ENCODE measurements at places on chromosomes 5 and 9.

DNA sequence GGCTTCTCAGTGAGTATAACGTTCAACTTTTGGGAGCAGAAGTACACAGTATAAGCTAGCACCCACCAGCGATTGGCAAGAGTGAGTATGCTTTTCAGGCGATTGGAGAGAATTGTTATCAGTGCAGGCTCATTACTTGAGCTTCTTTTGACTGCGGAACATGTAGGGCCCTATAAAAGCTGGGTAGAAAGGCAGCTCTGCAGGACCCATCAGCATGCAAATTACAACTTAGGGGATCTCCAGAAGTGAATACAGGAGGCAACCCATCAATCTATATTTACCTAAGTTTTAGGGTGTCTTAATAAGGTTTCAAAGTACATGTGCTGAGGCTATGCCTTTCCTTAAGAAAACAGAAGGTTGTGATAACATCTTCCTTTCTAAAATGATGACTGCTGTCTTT is 225.0 kb downstream of the MLLT3 start:
- no peak for DNase-seq

DNA sequence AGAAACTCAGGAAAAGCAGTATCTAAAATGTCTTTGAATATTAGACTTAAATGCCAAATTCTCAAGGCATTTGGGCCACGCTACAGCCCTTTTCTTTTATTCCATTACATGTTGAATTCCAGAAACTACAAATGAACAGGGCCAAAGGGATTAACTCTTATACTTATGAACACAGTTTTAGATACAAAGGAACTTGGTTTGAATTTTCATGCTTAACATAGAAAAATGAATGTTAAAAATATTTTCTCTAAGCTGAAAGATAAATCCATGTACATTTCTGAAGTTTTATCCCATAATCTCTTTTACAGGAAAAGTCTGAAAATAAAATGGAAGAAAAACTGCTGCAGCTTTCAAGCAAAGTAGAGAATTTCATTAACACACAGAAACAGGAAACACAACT is 56.8 kb downstream of the FAM81B start:
- DNase-seq = no peak

GRCh38 chr9:108108852-108109448 is 619.4 kb upstream of the KLF4 start:
- DNase-seq = no peak

DNA sequence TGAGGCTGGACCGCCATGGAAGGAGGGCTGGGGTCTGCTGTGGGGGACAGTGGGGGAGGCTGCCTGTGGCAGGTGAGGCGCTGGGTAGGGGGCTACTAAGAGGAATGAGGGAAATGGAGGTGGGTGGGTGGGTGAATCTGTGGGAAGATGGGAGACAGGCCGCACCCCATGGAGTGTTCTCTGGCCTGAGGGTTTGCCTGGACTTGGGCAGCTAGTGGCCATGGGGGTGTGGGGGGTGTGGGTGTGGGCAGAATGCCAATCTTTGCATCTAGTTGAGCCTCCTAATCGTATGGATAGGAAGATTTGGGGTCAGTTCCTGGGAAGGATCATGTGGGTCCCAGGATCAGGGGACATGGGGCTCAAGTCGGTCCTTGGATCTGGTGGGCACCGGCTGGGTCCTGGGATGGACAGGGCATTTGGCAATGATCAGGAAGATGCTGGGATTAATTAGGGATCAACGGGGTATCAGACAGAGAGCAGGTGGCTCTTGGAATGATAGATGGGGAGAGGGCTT is 518 bp downstream of the ZDHHC12 start:
- peak; percentile 17 for DNase-seq

GRCh38 chr9:79565245-79565644 is 6.5 kb upstream of the TLE4 start:
- no peak for DNase-seq

- no peak for DNase-seq
These were observed 36.7 kb downstream of the DMGDH start for GRCh38 chr5:79032782-79033181.

- no peak for DNase-seq
These were observed 58.9 kb upstream of the RXRA start for GRCh38 chr9:134267305-134267880.

DNA sequence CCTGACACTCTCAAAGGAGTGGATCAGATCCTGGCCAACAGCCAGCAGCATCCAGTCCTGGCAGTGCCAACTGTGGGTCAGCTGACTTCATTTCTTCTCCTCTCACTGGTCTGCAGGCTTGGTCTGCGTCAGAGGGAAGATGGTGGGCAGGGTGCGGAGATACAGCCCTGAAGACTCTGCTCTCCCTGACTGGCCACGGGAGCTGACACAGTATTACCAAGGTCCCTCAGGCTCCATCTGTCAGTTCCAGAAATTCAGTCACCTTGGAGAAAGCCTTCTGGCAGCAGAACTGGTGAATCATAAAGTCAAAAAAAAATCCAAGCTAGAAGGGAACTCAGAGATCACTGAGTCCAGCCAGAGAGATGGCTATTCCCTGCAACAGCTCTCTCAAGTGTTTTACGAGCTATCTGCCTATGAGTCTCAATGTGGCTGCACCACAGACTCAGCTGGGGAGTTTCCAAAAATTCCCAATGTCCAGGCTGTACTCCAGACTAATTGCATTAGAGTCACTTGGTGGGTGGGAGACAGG is 27.9 kb downstream of the C1QTNF2 start:
- no peak for DNase-seq

GRCh38 chr5:172973127-172973916 is 10.2 kb upstream of the ATP6V0E1 start:
- no peak for DNase-seq

DNA sequence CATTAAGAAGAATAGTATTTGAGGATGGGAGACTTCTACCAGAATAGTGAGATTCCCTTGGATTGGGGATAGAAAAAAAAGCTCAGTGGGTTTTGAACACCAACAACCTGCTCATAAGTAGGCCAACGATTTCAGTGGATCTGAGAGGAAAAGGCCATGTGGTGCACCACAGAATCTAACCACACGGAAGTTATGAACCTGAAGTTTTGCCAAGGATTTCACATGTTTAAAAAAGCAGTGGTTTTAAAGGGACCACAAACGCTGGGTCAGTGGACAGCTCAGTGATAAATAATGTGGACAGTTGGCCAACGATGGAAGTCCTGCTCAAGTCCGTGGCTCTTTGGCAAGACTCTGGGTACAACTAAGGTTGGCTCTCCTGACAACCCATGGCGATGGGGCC is 107.2 kb upstream of the TXNDC8 start:
- DNase-seq = no peak

- peak; percentile 38 for DNase-seq
These were observed 281.9 kb downstream of the NSG2 start for GRCh38 chr5:174327317-174327864.

GRCh38 chr5:43420241-43420640 is 8.1 kb upstream of the CCL28 start:
- no peak for DNase-seq

DNA sequence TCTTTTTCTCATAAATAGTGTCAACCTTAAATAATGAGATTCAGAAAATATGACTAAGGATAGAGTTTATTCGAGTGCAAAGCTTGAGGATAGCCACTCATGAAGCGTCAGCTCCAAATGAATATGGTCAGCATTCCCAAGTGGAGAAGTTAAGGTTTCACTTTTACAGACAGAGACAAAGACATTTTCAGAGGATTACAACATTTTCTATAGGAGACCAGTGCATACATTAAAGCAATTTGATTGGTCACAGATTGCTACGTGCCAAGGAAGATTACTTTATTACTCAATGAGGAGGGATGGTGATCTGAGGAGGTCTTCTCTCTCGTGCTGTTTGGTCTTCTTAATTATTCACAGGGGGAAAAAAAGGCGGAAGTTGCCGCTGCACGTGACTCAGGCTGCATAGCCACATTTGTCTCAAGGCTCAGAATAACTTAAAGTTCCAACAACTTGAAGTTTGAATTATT is 60.1 kb upstream of the SPATA31C2 start:
- DNase-seq = no peak

DNA sequence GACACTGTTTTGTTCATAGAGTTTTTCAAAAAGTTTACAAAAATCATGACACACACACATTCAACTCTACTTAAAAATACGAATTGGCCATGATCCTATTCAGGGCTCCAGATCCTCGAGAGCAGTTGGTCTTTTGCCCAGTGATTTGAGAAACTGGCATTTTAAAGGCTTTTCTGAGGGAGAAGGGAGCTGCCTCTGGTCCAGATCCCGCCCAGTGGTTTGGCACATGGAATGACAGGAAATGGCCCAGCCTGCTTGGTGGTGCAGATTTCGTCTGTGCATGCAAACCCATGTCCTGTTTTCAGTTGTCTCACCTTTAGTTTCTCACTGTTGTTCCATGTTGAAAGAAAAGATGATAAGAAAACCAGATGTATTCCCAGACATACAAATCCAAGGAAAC is 3.6 kb downstream of the CAMK4 start:
- DNase-seq = peak; percentile 75

- DNase-seq = no peak
These were observed 59.5 kb upstream of the UBAC1 start for GRCh38 chr9:136020671-136021070.

- no peak for DNase-seq
These were observed 117.9 kb upstream of the SPATA31C2 start for GRCh38 chr9:88256216-88256615.

DNA sequence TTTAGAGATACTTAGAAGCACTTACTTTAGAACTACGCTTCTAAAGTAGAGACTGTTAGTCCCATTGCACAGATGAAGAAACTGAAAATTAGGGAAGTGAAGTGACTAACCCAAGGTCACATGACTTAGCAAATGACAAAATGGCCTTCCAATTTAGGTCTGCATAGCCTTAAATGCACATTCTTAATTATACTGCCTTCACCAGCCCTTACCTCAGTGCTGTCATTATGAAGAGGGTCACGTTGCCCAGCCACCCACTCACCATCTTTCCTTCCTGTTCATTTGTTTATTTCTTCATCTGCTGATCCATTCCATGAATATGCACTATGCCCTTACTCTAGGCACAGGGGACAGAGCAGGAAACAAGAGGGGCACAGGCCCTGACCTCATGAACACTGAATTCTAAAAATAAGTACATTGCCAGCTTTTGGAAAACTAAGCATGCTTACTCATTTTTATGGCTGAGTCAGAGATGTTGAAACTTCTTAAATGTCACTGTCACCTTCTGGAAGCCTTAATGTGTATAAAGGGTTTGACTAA is 8.6 kb downstream of the HAVCR2 start:
- DNase-seq = no peak

DNA sequence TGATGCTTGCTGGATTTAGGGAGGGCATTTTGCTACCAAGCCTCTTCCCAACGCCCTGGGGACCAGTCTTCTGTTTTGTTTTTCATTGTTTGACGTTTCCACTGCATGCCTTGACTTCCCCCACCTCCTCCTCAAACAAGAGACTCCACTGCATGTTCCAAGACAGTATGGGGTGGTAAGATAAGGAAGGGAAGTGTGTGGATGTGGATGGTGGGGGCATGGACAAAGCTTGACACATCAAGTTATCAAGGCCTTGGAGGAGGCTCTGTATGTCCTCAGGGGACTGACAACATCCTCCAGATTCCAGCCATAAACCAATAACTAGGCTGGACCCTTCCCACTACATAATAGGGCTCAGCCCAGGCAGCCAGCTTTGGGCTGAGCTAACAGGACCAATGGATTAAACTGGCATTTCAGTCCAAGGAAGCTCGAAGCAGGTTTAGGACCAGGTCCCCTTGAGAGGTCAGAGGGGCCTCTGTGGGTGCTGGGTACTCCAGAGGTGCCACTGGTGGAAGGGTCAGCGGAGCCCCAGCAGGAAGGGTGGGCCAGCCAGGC is 23.0 kb downstream of the PCDHGC5 start:
- no peak for DNase-seq

DNA sequence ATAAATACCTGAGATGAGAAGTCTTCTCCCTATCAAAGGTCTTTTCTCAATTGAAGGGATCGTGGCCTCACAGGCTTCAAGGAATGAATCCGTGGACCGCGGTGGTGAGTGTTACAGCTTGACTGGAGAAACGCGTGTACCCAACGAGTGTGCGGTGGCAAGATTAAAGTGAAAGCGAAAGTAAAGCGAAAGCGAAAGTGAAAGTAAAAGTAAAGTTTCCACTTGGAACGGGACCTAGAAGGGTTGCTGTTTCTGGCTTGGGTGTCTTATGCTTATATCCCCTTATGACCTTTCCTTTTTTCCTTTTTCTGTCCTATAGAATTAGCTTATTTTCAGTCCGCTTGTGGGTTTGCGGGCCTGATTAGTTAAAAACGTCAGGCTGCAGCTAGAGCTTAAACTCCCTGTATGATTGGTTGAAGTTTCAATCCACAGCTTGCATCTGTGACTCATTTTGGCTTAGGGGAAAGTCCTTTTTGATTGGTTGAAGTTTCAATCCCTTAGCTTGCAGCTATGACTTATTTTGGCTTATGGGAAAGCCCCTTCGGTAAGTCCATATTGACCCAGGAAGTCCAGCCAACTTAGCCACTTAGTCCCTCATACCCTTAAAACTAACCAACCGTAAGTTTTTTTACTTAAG is 924.3 kb upstream of the CDH10 start:
- no peak for DNase-seq

DNA sequence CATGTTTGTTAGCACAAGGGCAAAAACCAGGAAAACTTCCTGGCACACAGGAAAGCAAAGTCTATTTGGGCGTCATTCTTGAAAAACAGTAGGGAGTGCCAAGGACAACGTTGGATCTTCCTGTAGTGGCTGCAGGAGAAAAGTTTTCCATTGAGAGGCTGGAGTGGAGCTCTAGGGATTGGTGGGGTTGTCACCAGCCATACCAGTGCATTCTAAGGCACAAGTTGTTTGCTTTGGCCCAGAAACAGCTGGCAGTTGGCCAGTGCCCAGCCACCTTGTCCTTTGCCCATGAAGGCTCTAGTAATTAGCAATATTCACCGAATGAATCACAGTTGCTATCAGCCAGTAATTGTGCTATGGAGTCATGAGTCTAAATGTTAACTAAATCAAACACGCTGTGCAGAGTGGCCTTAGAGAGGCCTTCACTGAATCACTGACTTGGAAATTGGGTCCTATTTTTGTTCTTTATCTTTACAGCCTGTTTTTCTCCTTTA is 26.4 kb downstream of the TNFSF15 start:
- no peak for DNase-seq

DNA sequence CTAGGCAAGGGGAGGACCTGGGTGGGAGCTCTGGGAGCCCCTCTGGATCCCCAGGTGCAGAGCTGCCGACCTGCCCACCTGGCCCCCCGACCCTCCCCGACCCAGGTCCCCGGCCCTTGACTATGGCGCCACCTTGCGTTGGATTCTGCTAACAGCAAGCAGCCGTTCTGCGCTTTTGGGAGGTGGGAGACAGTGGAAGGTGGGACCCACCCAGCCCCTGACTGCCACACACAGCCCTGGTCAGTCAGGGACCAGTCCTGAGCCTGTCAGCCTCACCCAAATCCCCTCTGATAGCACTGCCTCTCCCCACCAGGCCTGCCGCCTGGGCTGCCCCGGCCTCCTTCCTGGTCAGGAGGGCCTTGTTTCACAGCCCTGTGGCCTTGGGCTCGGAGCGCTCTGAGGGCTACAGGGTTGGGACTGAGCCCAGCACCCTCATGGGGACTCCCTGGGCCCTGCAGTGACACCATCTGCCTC is 77.9 kb downstream of the HMCN2 start:
- peak; percentile 25 for DNase-seq

GRCh38 chr9:127132375-127132774 is 9.9 kb upstream of the ANGPTL2 start:
- DNase-seq = no peak

GRCh38 chr5:56816546-56817081 is 1.3 kb downstream of the MAP3K1 start:
- peak; percentile 68 for DNase-seq
